Ascending aorta (tissue), 2 donors: ENCODE measurements at places on chromosomes 1 and 21.

GRCh38 chr1:167722152-167722869, 529 bp downstream of the MPZL1 start:
- no peak for DNase-seq

DNA sequence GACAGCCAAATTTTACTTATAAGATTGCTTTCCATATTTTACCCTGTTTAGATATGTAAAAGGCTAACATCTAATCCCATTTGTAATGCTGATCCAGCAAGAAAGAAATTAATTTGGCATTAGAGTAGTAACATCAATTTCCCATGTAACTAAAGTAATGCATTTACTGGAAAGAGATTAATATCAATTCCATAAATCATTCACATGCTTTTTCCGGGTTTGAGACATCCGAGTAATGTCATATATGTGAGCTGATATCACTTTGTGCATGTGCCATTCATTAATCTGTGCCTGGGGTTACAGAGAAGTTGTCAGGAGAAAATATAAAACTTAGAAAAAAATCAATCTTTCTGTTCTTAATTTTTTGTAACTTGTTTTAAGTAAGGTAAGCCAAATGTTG, 206.1 kb downstream of the AGBL4 start:
- DNase-seq: no peak

DNA sequence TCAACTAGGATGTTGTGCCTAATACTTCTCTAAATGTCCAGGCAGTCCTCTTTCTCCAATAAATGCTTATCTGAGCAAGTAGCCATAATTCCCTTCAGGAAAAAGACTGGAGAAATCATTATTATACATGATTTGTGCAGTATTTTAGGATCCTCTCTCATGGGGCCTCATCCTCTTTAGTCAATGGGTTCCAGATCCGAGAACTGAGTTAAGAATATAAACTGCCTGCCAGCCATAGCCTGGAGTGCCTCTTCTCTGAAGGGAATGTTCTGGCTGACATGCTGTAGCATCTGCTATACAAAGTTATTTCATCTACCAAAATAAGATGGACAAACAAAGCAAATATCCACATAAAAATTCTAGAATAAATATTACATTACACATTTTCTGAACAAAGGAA, 334.0 kb upstream of the PRMT6 start:
- DNase-seq: no peak

- no peak for DNase-seq
Measured at GRCh38 chr1:64948905-64949833, 17.2 kb downstream of the JAK1 start.

DNA sequence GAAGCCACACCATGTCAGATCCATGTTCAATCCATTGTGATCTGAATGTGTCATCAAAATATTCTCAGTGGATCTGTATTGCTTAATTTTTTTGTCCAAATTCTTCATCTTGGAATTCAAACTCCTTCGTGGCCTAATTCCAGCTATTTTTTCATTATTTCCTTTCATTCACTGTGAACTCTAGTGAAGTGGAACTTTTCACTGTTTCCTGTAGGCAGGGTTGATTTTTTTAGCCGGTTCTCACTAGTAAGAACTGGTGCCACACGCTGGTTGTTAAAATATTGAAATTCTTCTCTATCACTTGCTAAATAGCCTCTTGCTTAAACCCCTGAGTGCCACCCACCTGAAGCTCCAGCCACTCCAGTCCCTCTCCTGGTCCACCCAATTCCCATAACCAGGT, 7.6 kb upstream of the S100A11 start:
- DNase-seq: no peak
